ENCODE measurements at places on chromosomes 6 and 20.

GRCh38 chr6:30350524-30350923, 5.6 kb downstream of the RPP21 start:
- DNase-seq = no peak

DNA sequence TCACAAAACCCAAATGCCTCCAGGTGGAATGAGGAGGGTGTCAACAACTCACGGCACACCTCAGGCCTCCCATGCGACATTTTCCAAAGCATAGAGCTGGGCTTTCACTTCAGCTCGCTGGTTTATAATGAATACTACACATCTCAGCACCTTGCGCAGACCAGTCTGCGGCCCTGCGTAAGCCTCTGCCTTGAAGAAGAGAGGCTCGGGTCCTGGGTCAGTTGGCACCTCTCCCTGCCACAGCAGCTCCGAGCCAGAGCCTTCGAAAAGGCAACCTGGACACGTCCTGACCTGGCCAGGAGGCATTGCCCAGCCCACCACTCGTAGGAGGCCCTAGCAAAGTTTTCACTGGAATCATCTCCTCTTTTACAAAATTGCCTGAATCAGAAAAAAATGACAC, 183.0 kb upstream of the AFDN start:
- DNase-seq = no peak

GRCh38 chr6:111604259-111605099, 1.2 kb downstream of the TRAF3IP2 start:
- DNase-seq = no peak

- peak; percentile 54 for DNase-seq
These were observed 970 bp downstream of the BLTP3A start for GRCh38 chr6:34792605-34793500.

GRCh38 chr6:36986704-36987047, 680 bp upstream of the MTCH1 start:
- DNase-seq = no peak

- no peak for DNase-seq
These were observed 5.2 kb upstream of the SLC22A7 start for GRCh38 chr6:43292763-43293318.

GRCh38 chr6:6057442-6058053, 50.8 kb upstream of the NRN1 start:
- DNase-seq = peak; percentile 7

DNA sequence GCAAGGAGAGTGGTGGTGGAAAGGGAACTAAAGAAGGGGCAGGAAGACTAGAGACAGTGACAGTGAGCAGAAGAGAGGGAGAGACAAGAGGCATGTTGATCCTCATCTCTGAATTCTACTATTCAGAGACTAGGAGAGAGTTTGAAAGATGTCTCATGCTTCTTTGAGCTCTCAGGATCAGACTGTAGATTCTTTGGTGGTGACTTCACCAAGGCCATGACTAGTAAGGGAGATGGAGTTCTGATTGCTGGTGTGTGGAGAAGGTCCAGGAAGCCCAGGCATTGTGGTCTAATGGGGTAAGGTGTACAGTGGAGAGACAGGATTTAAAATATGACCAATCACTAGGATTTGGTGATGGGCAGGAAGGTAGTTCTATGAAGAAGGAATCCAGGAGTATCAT, 713 bp downstream of the WFDC9 start:
- DNase-seq = no peak

DNA sequence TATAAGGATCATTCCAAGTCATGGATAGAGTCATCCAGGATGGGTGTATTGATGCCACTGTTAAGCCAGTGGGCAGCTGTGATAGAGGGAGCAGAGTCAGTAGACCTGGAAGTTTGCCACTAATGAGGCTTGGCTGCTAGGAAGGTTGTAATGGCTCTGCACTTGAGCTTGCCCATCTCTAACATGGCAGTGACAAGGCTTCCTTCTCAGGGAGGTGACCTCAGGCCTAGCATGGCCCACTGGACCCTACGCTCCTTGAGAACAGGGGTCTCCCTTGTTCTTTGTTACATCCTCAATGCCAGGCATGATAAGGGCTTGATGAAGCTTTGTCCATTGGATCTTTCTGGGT, 155.1 kb downstream of the CD83 start:
- DNase-seq = no peak

GRCh38 chr20:33339515-33340058, 56.6 kb downstream of the BPIFB1 start:
- DNase-seq = no peak
